ENCODE measurements at places on chromosomes 4 and X.

DNA sequence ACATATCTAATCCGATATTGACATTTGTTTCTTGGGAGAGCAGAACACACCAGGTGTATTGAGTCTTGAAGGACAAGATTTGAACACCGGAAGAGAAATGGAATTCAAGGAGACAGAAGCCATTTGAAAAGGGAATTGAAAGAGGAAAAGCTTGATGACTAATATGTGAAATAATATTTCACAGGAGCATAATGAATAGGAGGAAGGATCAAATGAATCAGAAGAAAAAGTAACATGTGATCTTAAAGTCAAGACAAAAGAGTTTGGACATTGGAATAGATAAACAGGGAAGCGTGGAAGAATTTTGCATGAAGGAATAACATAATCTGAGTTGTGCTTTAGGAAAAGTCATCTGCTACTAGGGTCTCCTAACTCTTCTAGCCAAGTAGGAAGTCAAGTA lies 145.5 kb upstream of the PDHA2 start:
- DNase-seq = no peak

DNA sequence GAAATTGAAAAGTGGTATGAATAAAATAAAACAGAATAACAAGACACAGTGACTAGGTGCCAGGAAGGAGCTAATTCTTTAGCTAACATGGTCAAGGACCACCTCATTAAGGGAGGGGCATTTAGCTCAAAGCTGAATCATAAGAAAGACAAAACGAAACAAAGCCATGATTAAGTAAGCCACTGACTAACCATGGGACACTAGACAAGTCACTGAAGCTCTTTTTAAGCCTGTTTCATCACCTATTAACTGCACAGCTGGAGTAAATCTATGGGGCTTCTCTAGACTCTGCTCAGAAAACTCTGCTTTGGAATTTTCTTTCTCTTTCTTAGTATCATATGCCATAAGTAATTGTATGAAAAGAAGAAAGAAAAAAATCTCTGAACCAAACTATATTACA lies 49.8 kb upstream of the C1QTNF7 start:
- DNase-seq = no peak

GRCh38 chrX:45070116-45071007 lies 130.3 kb downstream of the DIPK2B start:
- DNase-seq = no peak

GRCh38 chr4:9969526-9970398 lies 51.5 kb downstream of the SLC2A9 start:
- peak; percentile 55 for DNase-seq

GRCh38 chr4:161815841-161816240 lies 348.0 kb downstream of the FSTL5 start:
- no peak for DNase-seq

- DNase-seq = no peak
These were observed 1141.8 kb upstream of the PCDH7 start for GRCh38 chr4:29578329-29578728.

DNA sequence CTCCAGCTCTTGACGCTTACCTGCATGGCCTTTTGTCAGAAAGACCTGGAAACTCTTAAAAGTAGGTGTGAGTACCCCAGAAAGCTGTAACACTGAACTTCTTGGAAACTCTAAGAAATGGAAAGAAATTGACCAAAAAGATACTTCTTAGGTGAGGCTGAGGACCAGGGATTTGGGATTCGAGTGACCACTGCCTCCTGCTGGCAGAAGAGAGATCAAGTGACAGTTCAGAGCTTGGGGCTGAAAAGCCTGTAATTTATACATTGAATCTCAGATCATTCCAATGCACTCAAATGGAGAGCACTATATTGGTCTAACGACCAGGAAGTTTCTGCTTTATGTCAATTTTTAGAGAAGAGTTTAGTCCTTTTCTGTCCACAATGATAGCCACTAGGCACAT lies 204.6 kb downstream of the PDGFRA start:
- DNase-seq = peak; percentile 59

GRCh38 chrX:12421918-12422317 lies 283.6 kb downstream of the FRMPD4 start:
- DNase-seq = no peak

DNA sequence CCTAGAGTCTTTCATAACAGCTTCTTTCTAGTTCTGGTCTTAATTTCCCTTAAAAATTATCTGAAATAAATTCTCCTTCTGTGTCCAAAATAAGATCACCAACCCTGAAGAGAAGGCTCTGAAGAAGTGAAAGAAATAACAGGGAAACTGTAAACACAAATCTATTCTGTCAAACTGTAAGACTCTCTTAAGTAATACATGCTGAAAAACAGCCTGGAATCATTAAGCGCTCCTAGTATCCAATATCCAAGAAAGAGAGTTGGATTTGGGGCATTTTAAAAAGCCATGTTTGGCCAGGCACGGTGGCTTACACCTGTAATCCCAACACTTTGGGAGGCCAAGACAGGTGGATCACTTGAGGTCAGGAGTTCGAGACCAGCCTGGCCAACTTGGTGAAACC lies 53.3 kb downstream of the RELL1 start:
- no peak for DNase-seq

GRCh38 chrX:17788439-17788838 lies 51.1 kb downstream of the SCML1 start:
- DNase-seq = peak; percentile 38

GRCh38 chr4:10015140-10015753 lies 6.0 kb downstream of the SLC2A9 start:
- peak; percentile 30 for DNase-seq

- DNase-seq = no peak
These were observed 45.6 kb upstream of the CCSER1 start for GRCh38 chr4:90081432-90082144.

DNA sequence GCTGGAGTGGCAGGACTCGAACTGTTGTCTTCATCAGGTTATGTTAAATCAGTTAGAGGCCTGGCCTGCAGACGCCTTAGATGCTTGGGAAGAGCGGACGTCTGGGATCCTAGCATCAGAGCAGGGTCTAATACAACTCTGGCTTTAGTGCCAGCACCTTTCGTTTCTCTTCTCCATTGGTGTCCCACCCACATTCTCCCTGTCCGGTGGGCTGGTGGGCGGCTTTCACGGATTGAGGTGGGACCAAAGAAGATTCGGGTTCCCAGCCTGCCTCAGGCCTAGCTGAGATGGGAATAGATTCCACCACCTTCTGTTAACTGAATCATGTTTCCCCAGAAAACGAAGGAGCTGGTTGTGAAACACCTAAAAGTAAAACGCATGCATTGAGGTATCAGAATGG lies 939 bp downstream of the PDK3 start:
- DNase-seq = no peak

- no peak for DNase-seq
These were observed 2.0 kb downstream of the ANKRD37 start for GRCh38 chr4:185398618-185399017.

- DNase-seq = no peak
These were observed 10.5 kb downstream of the CDX4 start for GRCh38 chrX:73457306-73457705.

DNA sequence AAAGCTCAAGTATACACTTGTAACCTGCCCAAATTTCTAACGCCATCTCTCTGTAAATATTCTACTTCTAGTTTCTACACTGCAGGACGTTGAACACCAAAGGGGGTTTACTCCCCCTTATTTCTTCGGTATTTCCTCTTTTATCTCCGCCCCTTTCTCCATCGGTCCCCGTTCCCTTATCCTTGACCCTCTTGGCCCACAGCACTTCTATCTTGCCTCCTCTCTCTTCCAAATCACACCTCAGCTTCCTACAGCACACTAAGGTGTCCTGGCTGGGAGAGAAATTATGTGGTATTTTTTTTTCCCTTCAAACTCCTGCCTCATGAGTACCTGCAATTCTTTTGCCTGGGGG lies 715 bp downstream of the ZMAT1 start:
- no peak for DNase-seq

GRCh38 chr4:113008716-113009115 lies 40.7 kb upstream of the ANK2 start:
- no peak for DNase-seq

GRCh38 chr4:94131212-94131611 lies 76.5 kb upstream of the SMARCAD1 start:
- no peak for DNase-seq

GRCh38 chrX:155179346-155179997 lies 36.8 kb upstream of the VBP1 start:
- DNase-seq = no peak

DNA sequence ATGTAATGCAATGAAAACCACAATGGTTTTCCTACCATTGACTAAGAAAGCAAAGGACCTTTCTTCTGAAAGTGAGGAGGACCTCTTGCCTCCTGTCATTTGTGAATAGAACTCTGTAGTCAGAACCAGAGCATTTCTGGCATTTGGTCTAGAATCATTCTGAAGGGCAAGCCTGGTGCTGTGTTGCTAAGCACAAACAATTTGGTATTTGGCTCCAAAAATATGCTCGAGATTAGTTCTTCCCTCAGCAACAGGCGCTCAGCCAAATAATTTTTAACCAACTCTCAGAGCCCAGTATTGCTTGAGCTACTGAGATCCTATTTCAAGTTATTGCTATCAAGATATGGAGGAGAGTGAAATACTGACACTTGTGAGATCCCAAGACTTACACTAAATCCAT lies 71.0 kb downstream of the SNCA start:
- DNase-seq = peak; percentile 2

DNA sequence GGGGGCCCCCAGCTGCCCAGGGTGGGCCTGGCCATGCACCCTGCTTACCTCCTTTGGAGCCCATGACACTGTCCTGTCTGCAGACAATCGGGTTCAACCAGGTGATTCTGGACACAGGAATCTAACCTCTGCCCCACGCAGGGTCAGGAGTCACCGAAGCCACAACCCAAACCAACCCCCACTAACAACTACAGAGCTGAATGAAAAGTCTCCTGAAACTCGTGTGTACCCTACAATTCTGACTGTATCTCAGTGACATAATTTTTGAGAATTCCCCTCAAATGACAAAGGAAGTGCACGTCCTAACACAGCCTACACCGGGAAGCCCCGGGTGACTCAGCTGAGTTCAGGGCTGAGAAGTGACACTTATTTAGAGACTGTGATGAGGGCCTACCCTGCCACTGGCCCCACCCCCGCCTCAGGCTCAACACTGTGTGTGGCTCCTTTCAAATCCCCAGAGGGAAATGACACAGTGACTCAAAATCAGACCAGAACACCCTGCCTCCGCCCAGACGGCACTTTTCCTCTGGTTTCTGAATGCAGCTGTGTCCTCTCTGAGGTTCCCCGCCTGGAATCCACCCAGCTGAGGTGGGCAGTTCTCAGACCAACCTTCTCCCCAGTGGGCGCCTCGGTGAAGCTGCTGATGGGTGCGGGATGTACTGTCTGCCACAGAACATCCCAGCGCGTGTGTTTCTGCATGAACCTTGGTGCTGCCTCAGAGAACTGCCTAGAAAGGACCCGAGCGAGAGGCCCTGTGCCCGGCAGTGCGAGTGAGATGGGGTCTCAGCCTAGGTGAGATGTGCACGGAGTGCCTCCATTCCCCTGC lies 9.9 kb downstream of the TNIP2 start:
- peak; percentile 94 for DNase-seq

DNA sequence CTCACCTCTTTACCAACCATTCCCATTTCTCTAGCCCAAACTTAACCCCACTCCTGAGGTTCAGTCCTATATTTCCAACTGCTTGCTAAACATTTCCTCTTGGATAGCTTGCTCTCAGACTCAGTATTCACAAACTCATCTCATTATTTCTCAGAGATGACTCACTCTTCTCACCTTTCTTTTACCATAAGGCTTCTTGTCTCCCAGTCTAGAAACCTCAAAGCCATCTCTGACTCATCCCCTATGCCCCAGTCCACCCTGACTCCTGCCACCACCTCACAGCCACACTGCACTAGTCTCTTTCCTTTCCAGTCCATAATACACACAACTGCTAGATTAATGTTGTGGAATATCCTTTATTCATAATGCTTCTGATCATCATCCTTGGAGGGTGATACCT lies 4.8 kb downstream of the FRMPD3 start:
- no peak for DNase-seq

DNA sequence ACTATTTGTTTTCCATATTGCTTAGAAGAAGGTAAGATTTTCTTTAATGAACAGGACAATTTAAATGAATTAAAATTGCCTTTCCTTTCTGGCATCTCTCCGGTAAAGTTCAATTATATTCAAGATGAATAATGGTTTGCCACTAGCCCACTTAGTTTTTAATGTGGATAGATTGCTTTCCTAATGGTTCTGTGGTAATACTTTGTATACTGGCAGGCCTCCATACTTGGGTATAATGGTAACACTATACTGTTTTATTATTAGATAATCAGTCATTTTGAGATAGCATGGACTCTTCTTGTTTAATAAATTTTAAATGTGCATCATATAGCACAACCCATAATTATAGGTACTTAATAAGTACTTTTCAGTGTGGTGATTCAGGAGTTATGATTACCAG lies 89.5 kb downstream of the ELOVL6 start:
- DNase-seq = no peak

DNA sequence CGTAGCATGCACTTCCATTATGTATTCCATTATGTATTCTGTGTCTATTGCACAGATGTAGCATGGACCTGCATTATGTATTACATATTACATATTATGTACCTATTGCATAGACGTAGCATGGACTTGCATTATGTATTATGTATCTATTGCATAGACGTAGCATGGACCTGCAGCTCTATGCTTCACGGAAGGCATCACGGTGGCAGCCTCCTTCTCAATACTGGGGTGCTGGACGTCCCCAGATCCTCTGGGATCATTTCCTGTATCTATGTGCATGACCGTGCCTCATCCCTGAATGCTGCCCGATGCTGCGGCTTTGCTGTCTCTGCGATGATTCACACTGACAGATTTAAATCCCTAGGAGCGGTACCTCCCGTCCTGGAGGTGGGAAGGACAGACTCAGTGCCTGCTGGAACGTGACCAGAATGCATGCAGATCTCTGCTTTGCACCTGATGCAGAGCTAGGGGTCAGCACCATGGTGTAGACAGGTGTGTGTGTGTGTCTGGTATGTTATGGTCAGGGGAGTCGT lies 317.5 kb downstream of the DHRSX start:
- DNase-seq = peak; percentile 5

DNA sequence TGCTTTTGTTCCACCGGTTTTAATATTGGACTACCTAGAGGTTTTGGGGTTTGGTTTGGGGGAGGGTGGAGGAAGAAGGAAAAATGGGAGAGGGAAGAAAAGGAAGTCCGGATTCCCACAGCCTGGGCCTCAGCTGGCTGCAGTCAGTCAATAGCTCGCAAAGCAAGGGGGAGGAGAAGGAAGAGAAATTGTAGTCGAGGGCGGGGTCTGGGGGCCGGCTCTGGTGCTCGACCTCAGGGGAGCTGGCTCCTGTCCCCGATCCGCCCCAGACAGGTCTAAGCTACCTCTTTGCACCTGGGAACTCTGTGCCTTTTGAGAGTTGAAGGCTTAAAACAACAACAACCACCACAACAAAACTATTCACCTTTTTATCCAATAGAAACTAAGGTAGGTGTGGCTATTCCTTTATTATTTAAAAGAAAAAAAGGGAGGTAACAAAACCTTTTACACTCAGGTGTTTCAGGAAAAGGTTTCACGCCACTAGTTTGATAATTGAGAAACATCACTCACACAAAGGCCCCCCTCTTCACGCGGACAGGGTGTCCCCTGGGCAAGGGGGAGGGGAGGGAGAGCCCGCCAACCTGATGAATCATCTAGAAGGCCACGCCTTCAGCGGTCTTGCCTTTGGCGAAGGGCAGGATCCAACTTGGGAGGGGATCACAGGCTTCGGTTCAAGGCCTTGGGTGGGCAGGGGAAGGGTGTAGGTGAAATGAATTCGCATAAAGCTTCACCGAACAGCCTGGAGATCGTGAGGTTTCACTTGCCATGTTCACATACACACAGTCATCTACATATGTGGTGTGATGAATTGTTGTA lies 1.6 kb upstream of the LNX1 start:
- peak; percentile 64 for DNase-seq

- DNase-seq = no peak
These were observed 5.6 kb upstream of the TIGD2 start for GRCh38 chr4:89105726-89106125.
